ENCODE measurements at places on chromosomes 13 and 19.

DNA sequence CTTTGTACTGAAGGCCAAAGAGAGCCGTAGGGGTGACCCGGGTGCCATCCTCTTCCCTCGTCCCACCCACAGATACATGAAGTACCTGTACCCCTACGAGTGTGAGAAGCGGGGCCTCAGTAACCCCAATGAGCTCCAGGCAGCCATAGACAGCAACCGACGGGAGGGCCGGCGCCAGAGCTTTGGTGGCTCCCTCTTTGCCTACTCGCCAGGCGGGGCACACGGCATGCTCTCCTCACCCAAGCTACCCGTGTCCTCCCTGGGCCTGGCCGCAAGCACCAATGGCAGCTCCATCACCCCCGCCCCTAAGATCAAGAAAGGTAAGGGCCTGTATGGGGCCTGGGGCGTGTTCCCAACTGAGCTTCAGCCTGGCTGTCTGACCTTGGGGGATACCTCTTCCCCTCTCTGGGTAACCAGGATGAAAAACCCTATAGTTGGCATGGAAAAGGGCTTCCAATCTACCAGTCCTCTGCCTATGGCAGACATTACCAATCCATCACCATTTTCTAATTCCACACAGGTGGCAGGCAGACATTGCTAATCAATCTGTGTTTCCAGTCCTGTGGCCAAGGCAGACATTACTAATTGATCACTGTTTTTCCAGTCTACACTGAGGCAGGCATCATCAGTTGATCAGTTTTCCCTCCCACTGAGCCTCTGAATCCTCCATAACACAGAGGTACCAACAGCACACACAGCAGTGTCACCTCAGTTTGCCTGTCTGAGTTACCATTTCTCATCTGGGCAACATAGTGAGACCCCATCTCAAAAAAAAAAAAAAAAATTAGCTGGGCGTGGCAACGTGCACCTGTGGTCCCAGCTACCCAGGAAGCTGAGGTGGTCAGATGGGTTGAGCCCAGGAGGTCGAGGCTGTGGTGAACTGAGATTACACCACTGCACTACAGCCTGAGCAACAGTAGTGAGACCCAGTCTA, 19.1 kb upstream of the WDR18 start:
- no peak for DNase-seq

- no peak for DNase-seq
These were observed 207.6 kb upstream of the SLC10A2 start for GRCh38 chr13:103273825-103274224.

- DNase-seq, result no peak
These were observed 1596.6 kb downstream of the SLITRK5 start for GRCh38 chr13:89267734-89268133.

GRCh38 chr19:1133471-1133929, 29.7 kb downstream of the GPX4 start:
- peak; percentile 51 for DNase-seq

GRCh38 chr13:74979703-74980102, 502.3 kb downstream of the TBC1D4 start:
- DNase-seq, result no peak

- peak; percentile 96 for DNase-seq
These were observed 10.2 kb downstream of the STAP2 start for GRCh38 chr19:4328243-4328990.

DNA sequence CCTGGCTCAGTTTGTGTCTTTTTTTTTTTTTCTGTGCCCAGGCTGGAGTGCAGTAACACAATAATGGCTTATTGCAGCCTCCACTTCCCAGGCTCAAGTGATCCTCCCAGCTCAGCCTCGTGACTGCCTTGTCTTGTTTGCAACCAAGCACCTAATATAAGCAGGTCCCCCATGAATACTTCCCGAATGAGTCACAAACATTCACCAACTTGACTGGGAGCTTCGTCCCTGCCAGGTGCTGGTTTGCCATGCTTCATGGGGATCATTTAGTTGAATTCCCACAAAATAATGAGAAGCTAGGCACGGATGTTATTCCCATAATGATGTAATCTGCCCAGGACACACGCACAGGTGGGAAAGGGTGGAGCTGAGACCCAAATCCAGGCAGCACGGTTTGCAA, 176.5 kb downstream of the CACNA1A start:
- DNase-seq, result no peak

DNA sequence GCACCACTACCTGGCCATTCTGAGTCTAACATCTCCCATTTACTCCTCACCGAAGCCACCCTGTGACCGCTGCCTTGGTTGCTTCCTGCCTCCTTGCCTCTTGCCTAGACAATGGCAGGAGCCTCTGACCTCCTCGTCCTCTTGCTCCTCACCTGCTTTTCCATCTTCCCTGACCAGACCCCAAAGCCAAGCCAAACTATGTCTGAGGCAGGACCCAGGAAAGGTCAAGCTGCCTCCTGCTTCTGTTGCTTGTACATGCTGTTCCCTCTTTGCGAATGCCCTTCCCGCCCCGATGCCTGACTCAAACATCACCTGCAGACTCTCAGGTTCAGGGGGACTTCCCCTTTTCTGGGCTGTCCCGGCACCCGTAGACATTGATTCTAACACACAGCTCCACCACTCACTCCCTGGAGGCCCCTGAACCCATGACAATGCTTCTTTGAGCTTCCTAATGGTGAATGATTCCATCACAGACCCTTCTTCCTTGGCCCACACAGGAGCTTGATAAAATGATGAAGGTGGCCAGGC, 60.8 kb downstream of the F2RL3 start:
- no peak for DNase-seq

DNA sequence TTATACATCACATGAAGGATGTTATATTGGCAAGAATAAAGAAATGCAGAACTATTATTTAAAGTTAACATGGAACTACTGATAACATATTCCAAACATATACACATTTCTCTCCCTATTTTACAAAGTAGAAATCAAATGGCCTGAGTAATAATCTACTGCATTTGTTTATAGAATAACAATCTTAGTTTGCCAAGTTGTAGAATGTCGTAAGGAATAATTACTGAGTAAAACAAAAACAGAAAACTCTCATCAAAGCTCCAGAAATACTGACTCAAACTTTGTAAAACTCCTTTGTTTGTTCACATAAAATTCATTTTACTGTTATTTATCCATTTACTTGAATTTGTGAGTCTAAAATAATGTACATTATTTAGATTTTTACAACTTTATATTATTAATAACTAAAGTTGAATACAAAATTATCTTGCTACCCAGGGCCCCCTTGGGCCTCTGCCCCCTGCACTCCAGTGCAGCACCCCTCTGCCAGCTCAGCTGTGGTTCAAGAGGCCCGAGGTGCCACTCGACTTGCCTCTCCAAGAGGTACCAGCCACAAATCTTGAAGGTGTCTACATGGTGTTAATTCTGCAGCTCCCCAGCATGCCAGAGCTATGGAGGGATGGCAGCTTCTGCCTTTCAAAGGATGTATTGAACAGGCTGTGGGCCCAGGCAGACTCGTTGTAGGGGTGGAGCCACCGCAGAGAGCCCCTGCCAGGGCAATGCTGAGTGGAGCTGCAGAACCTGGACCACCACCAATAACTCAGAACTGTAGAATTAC, 2819.7 kb downstream of the PCDH9 start:
- no peak for DNase-seq

- no peak for DNase-seq
These were observed 38.7 kb downstream of the ADGRE1 start for GRCh38 chr19:6925801-6926751.

- DNase-seq, result no peak
These were observed 267.3 kb downstream of the LHFPL6 start for GRCh38 chr13:39335721-39336120.

DNA sequence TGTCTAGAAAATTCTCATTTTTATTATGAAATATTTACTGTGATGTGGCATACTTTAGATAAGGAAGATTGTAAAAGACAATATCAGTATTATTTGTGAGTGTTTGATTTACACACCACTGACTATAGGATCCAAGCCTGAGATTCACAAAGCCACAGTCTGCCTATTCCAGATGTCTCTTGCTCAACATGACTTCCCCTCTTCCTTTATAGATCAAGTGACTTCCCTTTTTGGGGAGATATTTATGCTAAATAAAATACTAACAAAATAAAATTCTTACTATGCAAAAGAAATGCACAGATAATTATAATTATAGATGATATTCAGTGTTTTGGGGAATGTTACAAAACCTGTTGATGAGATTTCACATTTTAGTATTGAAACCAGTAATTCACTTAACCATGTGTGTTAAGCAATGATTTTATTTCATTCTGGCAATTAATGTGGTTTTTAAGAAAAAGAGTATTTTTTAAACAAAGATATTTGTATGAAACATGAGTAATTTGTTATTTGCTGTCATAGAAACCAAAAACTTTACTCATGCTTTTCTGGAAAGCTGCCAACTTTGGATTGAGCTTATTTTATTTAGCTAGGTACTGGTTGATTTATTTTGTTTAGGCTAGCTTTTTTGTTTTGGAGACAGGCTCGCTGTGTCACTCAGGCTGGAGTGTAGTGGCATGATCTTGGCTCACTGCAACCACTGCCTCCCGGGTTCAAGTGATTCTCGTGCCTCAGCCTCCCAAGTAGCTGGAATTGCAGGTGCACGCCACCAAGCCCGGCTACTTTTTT, 13.7 kb upstream of the GPR183 start:
- no peak for DNase-seq

DNA sequence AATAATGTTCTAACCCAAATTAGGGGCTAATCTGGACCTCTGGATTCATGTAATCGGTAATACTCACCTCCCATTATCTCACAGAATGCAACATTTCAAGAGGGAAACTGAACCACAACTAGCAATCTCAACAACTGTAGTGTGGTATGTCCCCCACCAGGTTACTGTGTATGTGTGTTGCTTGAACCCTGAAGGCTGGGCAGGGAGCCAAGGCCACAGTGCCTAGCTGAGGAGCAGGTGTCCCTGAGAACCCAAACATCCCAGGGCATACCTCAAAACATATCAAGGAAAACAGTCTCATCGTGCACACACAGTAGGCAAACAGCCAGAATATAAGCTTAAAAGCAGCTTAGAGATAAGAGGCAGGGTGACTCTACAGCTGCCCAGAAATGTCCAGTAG, 20.5 kb upstream of the NEK3 start:
- DNase-seq, result no peak

DNA sequence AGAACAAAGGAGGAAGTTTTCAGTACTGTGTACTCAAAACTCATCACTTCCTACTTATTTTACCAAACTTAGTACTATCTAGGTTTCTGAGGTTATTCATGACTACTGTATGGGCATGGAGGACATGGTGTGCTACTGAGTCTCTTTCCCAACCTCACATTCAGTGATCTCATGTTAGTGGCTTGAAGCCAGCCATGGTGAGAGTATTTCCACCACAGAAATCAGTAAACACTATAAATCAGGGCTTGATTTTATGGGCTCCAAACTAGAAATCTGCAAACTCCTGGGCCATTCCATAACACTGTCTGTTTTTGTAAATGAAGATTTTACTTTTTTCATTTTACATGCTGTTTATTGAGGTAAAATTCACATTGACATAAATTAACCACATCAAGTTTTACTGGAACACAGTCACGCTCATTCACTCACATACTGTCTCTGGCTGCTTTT, 19.7 kb downstream of the MED26 start:
- no peak for DNase-seq

DNA sequence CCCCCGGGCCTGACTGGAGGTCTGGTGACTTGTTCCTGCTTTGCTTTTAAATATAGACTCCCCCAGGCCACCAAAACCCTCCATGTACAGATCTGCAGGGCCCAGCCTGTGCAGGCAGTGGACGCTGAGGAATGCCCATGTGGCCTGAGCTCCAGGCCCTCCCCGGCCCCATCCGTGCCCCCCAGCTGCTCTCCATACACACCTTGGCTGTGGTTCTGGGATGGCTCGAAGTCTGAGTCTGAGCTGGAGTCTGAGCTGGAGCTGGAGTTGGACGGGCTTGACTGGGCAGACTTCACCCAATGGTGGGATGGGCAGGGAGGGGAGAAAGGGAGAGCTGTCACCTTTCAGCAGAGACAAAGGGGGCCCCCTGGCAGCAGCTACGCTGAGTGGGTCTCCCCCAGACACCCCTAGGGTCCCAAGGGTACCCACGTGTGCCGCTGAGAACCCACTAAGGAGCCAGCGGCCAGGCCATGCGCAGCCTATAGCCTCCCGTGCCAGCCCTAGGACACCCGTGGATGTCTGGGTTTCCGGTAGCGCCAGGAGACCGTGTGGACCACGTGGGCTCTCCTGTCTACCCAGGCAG, 61.9 kb downstream of the MLLT1 start:
- no peak for DNase-seq

- no peak for DNase-seq
These were observed 452.5 kb upstream of the ARGLU1 start for GRCh38 chr13:107020393-107020792.

DNA sequence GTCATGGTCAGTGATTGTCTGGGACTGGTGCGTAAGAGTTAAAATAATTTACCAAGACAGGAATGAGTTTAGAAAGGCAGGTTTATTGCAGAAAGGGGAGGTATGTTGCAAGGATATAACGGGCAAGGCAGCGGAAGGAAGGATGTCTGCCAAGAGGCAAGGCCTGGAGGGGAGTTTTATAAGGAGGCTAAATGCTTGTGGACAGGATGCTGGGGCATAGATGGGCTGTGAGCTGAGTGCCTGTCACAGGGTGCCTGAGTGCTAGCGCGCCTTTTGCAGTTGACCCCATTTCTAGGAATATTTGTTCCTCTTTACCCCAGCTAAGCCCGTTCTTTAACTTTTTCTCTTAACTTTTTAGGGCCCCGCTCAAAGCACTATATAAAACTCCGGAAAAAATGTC, 58.7 kb downstream of the TEX26 start:
- DNase-seq, result no peak
